ENCODE measurements at places on chromosomes 2 and 18.

DNA sequence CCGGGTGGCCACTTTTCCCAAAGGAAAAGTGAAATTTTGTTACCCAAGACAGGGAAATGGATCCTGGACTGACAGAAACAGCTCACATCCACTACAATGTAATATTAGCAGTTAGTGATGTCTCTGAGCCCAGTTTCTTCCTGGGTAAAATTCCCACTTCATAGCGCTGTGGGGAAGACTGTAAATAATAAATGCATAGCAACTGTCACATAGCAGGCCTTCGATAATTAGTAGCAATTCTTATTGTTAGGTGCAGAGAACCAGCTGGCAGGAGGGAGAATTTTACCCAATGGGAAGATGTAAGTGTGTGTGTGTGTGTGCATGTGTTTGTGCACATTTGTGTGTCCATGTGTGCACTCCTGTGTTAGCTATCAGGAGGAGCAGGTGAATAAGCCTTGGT is 221.5 kb downstream of the SLC4A3 start:
- no peak for DNase-seq

DNA sequence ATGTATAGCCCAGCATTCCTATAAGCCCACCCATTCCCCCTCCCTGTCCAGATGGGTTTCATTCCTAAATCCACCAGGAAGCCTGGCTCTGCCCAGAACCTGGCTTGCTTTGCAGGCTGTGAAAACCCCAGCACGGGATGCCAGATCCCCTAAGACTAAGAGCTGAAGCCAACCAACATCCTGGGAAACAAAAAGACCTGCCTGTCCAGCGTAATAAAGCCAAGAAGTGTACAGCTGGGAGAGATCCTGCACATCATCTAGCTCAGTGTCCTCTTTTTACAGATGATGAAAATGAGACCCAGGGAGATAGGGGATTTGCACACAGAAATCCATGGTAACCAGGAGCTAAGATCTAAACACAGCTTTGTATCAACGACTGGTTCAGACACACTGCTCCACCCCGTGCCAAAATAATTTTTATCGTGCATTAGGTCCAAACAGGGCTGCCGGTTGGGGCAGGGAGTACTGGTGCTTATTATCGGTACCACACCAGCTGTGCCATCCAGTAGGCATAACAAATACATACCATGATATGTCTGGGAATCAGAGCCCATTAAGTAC is 2.9 kb downstream of the RND3 start:
- peak; percentile 33 for DNase-seq

GRCh38 chr2:143524559-143525401 is 395.6 kb downstream of the ARHGAP15 start:
- DNase-seq, result no peak

GRCh38 chr2:24544456-24545115 is 53.5 kb downstream of the NCOA1 start:
- no peak for DNase-seq

- no peak for DNase-seq
Observed at GRCh38 chr2:190315273-190315672, 4.4 kb downstream of the HIBCH start.

GRCh38 chr2:127382831-127383230 is 4.9 kb downstream of the MAP3K2 start:
- DNase-seq, result no peak

- no peak for DNase-seq
Observed at GRCh38 chr2:192047315-192048107, 147.2 kb downstream of the TMEFF2 start.

DNA sequence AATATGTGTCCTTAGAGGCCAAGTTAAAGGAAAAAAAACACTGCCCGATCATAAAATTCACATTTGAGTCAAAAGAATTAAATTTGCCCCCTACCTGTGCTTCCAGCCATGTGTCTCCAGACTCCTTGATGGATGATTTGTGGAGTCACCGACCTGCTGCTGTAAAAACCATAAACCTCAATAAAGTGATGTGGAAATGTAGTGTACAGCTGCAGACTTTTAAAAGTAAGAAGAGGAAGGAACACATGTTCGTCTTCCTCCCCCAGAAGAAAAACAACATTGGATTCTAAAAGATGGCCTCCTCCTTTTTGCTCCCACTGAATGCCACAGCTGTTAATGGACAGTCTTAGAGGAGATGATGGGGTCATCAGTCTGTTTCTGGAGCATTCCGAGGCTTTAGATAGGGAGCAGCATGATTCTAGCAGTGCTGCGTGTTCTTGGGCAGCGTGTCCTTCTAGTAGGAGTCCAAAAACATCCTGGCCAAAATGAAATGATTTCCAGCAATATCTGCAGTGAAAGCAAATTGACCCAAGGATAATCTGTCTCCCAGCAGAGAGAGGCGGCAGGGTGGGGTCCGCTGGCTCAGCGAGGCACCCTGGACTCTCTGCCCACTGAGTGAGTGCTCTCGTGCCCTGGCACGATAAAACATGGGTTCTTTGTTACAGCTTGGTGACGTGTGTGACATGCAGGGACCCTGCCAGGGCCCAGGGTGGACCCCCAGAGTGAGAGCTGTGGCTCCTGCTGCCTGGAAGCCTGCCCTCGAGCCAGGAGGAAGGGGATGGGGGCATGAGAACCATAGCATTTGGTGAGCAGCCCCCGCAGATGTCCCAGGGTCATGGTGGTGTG is 196.1 kb downstream of the FAM210A start:
- DNase-seq, result no peak

- DNase-seq, result no peak
Observed at GRCh38 chr2:215507836-215508235, 72.0 kb upstream of the FN1 start.

DNA sequence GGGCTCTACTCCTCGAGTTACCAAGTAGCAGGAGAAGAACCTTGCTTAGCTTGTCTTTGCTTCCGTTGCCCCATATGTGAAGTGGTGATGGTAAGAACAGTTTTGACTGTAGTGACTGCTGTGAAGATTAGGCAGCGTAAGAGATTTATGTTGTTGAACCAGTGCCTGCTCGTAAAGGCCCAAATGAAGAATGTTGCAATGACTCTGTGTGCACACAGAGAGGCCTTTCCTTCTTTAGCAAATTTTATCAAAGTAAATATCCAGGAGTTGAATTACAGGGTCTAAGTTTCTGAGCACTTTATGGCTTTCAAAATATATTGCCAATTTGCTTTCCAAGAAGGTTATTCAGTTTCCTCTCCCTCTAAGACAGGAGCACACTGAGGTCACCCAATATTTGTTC is 14.5 kb downstream of the NTSR2 start:
- DNase-seq, result no peak

GRCh38 chr18:3693410-3693809 is 243.4 kb downstream of the TGIF1 start:
- DNase-seq, result no peak

GRCh38 chr2:160109243-160109642 is 46.8 kb upstream of the PLA2R1 start:
- no peak for DNase-seq

- no peak for DNase-seq
Observed at GRCh38 chr2:45141883-45142866, 132.9 kb upstream of the SIX2 start.

DNA sequence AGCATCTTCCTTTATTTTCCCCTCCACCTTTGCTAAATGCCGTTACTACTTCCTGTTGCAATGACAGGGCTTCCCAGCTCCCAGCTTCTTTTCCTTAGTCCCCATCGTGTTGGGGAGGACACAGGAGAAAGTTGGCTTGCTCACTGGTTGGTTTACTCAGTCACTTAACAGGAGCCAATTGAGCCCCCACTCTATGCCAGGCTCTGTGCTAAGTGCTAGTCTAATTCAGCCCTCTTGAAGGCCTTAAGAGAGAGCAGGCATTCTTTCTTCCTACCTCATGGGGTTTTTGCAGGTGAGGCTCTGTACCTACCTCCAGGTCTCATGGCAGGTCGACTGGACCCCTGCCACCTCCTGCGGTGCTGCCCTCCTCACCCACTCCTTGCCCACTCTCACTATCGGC is 20.1 kb downstream of the TANC1 start:
- DNase-seq, result no peak

GRCh38 chr18:24265502-24266064 is 126.7 kb downstream of the CABYR start:
- DNase-seq, result no peak

- no peak for DNase-seq
Observed at GRCh38 chr2:69947325-69947931, 14.0 kb downstream of the ASPRV1 start.

GRCh38 chr2:236161531-236161930 is 6.7 kb downstream of the GBX2 start:
- no peak for DNase-seq

DNA sequence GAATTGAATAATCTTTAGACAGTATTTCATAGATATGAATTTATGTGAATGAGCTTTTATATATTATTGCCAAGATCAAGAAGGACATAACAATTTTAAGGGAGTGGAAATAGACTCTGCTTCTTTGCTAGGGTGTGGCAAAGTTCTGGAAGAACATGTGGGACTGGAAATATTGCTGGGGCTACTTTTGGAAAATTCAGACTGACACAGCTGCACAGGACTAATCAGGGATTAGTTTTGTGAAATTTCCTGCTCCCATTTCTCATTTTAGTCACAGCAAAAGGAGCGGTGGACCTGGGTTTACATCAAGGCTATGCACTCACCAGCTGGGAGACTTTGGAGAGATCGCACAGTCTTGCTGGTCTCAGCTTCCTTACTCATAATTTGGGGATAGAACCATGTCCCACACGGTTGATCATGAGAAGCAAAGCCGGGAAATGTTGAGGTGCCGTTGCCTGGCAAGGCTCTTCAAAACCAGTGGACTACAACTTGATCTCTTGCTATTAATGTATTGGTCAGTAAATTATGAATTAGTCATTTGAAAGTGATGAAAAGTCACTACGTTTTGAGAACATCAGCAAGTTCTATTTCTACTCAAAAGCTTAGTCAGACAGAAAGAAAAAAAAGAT is 42.4 kb downstream of the IL1RL2 start:
- DNase-seq, result no peak

DNA sequence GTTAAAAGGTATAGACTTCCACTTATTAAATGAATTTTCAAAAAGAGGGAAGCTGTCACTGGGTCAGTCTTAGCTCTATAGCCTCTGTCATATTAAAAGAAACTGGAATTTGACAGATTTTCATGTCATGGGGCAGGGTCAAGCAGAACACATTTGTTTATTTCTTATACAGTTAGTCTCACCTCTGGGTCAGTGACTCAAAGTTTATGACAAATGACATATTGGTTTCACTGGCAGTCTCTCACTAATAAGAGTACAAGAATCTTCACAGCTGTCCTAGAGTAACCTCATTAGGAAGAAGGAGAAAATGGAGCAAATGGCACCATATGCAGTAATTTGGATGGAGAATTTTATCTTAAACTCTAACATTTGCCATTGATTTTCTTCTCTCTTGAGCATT is 63.2 kb downstream of the MBD2 start:
- no peak for DNase-seq

GRCh38 chr2:241777686-241778627 is 1.3 kb downstream of the GAL3ST2 start:
- DNase-seq, result no peak

DNA sequence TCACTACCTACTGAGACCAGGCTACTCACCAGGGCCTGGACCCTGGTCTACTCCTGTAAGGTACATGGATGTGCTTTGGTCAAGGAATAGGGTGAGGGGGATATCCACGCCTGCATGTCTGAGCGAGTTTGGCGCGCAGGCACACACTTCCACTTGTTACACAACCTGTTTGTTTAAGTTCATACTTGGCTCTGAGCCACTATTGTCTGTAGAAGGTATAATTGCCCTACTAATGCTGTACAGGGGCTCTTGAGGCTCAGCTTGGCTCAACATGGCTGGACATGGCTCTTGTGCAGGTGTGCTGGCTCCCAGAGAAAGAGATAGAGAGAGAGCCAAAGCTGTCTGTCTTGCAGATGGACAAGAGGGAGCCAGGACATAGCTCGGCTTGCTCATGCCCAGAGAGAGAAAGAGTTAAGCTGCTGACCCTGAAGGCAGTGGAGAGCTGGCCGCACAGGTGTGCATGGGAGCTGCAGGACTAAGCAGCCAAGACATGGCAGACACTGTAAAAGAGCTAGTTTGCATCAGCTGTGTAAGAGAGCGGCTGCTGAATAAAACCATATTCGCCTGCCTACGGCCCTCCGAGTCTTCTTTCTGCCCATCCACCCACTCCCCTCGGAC is 35.2 kb downstream of the NPPC start:
- DNase-seq, result no peak
